ENCODE measurements at places on chromosomes 7 and 10.

DNA sequence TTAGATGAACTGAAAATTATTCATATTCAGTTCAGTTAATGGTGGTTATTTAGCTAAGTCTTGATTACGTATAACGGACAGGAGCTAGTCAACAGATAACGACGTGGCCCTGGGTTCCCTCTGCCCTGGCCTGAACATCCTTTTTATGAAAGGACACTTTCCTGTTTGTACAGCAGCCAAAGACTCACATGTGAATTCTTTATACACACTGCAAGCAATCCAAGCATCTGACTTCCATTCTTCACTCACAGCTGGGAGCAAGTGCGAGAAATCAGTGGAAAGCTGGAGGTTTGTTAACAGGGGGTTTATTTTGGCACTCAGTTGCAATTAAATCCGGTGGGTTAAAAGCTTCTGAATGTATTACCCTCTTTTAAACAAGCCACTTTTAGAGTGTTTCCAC, 148.1 kb upstream of the GDF10 start:
- no peak for DNase-seq

GRCh38 chr7:32489788-32490126, 423 bp downstream of the LSM5 start:
- no peak for DNase-seq

- DNase-seq: no peak
Observed at GRCh38 chr7:135260930-135261721, 27.5 kb downstream of the STRA8 start.

DNA sequence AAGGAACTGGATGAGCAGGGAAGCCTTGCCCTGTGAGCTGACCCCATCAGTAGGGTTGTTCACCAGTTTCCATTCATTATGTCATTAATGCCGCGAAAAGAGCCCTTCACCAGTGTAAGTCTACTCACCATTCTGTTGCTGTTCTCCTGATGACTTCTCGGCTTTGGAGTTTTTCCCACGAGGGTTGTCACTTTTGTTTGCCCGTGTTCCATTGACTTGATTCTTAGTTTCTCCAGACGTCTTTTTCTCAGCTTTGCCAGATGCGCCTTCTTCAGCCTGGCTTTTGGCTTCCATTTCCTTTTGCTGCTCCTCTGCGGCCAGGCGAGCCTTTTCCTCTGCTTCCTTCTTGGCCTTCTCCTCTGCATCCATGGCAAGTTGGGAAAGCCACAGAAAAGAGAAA, 128.8 kb downstream of the PPP1R17 start:
- DNase-seq: no peak

GRCh38 chr7:80286611-80287010, 152.0 kb downstream of the GNAI1 start:
- DNase-seq: no peak

DNA sequence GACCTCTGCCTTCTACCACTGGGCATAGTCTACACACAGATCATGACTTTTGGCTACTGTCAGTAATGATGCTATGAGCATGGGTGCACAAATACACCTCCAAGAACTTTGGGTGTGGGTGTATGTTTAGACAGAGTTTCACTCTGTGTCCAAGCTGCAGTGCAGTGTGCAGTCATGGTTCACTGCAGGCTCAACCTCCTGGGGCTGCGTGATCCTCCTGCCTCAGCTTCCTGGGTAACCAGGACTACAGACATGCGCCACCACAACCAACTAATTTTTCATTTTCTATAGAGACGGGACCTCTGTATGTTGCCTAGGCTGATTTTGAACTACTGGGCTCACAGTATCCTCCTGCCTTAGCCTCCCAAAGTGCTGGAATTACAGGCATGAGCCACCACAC, 194.4 kb downstream of the NSUN6 start:
- no peak for DNase-seq

GRCh38 chr10:130771491-130771946, 540.0 kb downstream of the TCERG1L start:
- no peak for DNase-seq

- DNase-seq: no peak
Observed at GRCh38 chr7:4093483-4093882, 588.6 kb upstream of the FOXK1 start.

DNA sequence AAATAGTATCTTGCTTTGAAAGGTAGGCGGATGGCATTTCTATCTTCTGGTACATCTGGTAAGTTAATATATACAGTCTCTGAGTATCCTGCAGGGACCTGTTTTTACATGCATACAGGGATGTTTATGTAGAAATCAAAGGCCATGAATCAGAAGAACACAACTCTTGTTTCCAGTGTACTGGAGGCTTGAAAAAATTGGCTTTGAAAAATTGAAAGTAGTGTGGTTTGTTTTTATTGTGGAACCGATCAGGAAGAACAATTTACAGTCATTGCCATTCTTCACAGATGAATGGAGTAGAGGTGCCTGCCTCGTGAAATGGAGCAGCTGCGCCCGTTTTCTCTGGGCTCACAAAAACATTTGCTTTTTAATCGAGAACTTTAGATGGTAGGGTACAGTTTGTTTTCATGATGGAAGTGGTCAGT, 54.0 kb upstream of the RPA3 start:
- no peak for DNase-seq

DNA sequence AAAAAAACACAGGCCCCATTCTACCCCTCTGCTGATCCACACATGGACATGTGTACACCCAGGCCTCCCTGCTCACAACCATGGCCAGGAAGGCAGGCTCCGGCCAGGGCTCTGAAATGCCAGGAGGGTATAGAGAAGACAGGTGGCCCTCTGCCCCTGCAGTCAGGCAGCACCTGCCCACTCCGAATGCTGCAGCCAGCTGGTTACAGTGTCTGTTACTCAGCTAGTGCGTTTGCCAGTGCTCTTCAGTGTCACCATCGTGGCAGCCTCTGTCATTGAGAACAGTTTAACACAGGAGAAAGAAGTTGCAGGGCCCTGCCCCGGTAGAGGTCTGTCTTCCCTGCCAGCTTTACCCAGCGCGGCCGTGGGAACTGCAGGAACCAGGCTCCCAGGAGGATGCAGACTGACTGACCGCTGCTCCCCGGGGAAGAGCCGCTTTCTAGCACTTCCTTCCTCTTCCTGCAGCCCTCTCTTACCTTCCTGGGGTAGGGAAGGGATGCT, 128.8 kb upstream of the FAM20C start:
- no peak for DNase-seq

DNA sequence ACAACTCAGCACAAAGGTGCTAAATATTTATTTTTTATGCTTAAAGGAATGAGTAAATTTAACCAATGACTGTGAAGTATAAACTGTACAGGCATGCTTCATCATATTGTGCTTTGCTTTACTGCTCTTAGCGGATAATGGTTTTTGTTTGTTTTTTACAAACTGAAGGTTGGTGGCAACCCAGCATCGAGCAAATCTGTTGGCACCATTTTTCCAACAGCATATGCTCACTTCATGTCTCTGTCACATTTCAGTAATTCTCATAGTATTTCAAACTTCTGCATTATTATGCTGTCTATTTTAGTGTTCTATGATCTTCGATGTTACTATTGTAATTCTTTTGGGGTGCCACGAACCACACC, 22.8 kb downstream of the BRAF start:
- no peak for DNase-seq

DNA sequence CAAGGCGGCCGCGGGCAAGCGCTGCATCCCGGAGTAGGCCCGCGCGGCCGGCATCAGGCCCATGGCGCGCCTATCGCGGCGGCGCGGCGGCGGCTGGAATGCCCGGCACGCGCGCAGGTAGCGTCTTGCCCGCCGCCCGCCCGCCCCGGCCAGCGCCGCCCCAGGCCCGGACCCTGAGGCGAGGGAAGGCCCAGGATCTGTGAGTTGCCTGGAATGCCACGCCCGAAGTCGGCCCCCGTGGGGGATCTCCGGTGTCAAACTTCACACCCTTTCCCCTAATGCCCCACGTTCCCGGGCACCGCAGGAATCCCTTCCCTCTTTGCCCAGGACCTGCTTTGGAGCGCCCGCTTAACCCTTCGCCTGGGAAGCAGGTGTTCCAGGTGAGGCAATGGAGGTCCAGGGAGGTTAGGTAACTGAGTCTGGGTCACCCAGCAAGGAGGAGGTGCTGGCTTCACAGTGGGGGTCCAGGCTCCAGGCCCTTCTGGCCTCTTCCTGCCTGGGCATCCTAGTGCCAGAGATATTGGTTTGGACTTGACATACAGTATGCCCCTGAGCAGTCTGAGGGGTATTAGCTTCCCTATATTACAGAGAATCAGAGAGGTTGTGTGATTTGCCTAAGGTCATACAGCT, 138.1 kb downstream of the ARHGAP22 start:
- no peak for DNase-seq

- no peak for DNase-seq
Observed at GRCh38 chr10:122154545-122155366, 116.3 kb upstream of the BTBD16 start.

DNA sequence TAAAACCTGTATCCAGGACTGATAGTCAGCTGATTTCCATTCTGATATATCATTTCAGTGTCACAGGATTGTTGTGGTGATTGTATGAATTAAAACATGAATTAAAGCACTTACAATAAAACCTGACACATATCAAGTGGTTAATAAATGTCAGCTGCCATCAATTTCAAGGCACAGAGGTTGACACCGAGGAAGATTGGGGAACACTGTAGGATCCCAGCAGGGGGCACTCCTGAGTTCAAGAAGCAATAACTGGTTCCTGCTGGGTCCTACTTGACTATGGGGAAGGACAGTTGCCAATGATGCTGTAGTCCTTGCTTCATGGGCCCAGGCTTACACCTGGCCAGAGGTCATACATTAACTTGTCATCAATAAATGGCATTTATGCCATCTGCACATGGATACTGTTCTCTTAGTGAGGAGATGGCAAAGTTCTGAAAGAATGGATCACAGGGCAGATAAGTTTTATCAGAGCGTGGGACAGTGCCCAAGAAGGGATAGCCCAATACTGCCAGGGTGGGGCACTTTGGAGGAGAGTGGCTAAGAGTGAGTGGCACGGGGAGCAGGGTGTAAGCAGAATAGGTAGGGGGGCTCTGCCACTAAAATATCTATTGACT, 24.1 kb downstream of the FZD1 start:
- DNase-seq: no peak

- DNase-seq: no peak
Observed at GRCh38 chr10:77686650-77687417, 49.2 kb upstream of the KCNMA1 start.

- DNase-seq: no peak
Observed at GRCh38 chr7:100855515-100855914, 3.0 kb downstream of the SLC12A9 start.

DNA sequence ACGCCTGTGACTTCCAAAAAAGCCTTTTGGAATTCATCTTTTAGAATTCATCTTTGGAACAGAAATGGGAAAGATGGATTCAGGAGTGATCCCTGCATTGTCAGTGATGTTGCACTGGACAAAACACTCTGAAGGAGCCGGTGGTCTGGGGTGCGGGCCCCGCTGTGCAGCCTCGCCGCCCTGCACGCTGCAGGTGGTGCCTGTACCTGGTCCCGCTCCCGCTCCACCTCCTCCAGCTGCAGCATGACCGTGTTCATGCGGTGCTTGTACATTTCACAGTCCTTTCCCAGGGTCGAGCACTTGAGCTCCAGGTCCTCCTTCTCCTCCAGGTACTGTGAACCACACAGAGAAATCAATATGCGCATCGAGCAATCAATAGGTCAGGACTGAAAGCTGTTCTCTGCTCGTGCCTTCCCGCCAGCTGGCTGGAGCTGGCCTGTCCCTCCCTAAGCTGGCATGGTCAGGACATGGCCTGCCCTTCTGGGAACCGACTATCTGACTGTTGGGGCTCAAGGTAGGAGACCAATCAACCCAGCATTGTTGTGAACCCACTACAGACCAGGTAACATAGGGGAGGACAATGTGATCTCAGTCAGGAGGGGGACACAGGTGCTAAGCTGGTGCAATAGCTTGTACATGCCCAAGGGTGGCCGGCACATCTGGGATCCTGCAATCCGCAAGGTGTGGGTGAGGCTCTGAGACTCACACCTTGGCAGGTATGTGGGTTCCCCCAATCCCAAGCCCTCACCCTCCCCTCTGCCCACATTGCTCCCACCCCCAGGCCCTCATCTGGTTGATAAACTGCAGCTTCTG, 93.8 kb upstream of the GNA12 start:
- DNase-seq: no peak

GRCh38 chr10:131841661-131842139, 59.1 kb upstream of the PPP2R2D start:
- DNase-seq: no peak

DNA sequence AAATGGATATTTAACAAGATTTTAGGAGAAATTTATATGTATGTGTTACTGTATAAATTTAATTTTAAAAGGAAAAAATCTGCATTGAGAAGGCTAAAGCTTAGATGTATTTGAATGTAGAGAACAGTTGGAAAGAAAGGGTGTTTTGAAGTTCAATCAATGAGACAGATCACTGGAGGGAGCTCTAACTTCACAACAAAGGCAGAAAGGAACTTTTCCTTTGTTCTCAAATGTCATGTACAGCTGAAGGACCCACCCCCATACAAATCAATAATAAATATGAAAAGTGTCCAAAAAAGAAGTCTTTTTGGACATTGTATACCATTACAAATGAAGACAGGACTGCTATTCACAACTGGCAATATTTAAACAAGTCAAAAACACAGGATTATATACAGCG, 403.4 kb downstream of the DNAJB9 start:
- DNase-seq: no peak

DNA sequence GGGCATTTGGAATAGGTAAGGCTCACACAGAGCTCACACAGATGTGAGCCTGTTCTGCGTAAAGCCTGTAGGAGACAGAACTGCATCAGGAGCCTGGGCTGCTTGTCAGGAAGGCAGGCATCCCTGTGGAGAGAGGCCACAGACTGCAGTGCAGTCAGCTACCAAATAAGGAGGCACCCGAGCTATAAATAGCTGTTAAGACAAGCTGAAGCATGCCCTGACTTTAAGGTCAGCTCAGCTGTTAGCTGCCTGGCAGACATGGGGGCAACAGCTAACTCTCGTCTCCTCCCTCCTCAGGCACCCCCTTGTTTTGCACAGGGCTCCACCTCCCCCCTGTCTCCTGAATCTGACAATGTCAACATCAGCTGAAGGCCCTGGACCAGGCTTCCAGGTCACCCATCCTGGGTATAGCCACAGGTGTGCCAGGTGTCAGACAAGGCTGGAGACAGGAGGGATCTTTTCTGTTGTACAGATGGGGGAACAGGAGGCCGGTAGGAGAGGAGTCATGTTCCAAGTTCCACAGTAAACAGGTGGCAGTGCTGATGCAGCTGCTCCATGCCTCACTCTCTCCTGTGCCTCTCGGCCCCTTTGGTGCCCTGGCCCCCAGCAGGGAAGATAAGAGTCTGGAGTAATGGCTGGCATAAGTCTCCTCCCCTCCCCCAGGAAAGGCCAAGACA, 27.6 kb upstream of the MKRN1 start:
- no peak for DNase-seq

GRCh38 chr7:11702938-11703337, 129.1 kb downstream of the THSD7A start:
- DNase-seq: no peak

GRCh38 chr10:64369885-64370773, 848.9 kb downstream of the REEP3 start:
- no peak for DNase-seq

DNA sequence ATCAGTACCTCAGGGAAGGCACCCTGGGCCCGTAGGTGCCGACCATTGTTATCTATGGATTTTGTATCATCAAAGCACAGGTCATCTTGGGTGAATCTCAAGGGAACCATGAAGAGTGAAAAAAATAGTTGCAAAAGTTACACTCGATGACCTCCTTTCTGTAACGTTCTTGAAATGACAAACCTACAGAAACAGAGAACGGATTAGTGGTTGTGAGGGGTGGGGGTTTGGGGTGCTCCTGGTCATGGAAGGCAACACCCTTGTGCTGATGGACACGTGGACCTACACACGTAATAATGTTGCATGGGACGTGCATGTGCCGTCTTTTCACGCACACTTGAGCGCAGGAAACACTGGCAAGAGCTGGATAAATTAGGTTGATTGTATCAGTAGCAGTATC, 655.9 kb downstream of the SDK1 start:
- DNase-seq: no peak

Data from activated gamma-delta T cell treated with Interleukin-2 at 50 U/mL for 16 hours (primary cell).